ENCODE measurements at places on chromosomes 6 and 20. TPM values are rescaled to one million over a fixed set of nuclear protein-coding genes. Genes with fewer than 3 reads are reported as not detected.

The ME1 gene
- 4.0 TPM for total RNA-seq

GRCh38 chr20:63567386-63568169 lies 6.5 kb downstream of the HELZ2 start:
- DNase-seq: no peak

The RIN2 gene
- total RNA-seq: 37.3 TPM

DNA sequence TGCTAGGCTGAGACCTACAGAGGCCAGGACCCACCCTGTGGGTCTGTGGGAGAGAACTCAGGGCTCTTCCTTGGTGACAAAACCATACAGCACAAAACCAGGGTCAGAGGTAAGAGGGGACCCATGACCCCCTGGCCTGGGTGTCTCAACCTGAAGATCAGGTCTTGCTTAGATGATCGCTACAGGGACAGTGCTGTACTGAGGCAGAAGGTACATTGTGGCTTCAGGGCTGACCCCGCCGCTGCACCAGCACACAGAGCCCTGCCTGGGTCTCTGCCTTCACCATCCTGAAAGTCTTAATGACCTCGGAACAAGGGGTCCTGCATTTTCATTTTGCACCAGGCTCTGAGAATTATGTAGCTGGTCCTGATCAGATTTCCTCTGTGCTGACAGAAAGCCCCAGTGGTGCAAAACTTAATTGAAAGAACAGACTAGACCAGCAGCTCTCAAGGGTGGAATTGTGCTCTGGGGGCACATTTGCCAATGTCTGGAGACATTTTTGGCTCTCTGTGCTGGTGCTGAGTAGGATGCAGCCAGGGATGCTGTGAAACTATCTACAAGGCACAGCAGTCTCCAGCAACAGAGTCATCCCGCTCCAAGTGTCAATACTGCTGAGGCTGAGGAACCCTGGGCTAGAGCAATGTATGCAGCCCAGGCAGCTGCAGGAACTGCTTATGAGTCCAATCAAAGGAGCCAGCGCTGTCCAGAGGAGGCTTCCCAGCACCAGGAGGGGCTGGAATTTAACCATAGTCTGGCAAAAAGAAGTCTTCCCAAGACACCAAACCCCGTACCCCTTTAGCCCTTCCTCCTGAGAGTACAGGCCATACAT lies 254.9 kb downstream of the ERMARD start:
- no peak for DNase-seq

DNA sequence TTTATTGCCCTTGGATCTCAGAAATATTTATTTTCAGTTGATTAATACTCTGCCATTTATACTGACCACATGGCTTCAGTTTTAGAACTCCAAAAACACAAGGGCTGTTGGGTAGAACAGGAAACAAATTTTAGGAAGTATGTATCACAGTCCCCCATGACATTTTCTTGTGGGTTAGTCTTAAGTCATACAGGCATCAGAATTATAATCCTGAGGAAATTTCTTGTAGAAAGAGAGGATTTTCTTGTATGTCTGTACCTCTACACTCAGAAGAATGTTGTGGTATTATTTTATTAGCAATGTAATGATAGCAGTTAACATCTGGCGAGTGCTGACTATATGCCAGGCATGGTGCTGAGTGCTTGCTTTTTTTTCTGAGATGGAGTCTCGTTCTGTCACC lies 302.9 kb downstream of the CLIC5 start:
- DNase-seq: no peak

DNA sequence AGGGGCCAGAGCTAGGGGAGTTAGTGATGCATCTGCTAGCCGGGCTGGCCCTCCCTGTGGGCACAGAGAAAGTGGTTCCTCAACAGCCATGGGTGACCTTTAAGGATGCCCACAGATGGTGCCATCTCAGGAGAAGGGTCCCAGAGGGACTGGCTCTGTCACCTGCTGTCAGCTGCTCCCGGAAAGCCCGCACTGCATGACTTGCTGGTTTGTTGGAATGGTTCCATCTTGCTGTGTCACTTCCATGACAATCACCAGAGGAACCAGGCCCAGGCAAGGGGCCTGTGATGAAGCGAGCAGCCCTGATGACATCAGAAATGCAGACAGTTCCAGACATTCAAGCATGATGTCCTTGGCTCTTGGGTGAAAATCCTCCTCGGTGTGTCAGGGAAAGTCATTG lies 125.2 kb downstream of the PHACTR3 start:
- no peak for DNase-seq

GRCh38 chr6:22451962-22452361 lies 117.4 kb upstream of the HDGFL1 start:
- DNase-seq: no peak

DNA sequence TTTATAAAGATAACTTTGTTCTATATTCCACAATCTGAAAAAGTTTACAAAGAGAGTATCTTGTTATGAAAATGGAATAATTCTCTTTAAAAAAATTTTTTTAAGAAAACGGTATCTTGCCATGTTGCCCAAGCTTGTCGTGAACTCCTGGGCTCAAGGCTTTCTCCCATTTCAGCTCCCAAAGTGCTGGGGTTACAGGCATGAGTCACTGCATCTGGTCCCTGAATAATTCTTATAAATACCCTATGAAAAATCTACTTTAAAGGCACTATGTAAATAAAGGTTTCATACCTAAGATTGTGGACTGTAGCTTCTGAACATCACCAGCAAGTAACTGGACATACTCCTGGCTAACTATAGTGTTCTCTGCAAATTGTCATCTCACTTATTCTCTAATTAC lies 60.3 kb downstream of the SAMD3 start:
- DNase-seq: no peak

DNA sequence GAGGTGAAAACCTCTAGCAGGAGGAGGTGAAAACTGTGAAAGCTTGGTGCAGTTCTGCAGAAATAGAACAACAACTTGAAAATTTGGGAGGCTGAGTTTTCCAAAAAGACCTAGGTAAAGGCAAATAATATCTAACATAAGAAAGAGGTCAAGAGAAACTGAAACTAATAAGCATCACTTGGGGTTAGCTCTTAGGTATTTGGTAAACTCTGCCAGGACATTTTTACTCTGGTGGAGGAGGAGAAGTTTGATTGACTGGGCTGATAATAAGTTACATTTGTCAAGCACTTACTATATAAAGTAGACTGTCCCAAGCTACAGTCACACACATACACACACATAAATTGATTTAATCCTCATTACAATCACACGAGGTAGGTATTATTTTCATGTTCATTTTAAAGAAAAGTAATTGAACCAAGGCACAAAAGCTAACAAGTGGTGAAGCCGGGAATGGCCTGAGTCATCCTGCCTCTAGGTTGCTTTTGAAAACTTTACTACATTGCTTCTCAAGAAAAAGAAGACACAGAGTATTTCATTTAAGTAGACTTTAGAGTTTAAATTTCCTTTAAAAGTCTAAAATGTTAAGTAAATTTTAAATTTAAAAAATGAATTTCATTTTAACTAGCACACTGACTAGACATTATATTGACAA lies 275.5 kb downstream of the PTPRK start:
- no peak for DNase-seq

DNA sequence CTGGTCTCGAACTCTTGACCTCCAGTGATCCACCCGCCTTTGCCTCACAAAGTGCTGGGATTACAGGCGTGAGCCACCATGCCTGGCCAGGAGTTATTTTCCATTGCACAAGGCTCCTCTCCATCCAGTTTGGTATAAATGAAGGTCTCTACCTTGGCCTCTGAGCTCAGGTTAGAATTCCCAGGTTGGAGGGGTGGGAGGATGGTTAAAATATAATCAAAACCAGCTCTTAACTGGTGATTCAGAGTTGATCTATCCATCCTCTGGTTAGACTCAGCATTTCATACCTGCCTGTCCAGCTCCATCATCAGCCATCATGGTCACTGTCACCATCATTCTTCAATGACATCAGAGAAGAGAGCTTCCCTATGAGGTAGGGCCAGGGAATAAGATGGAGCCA lies 2.6 kb upstream of the SLC22A7 start:
- no peak for DNase-seq
